ENCODE measurements at places on chromosomes 3 and 15.

GRCh38 chr15:99449514-99449913 lies 116.3 kb upstream of the MEF2A start:
- DNase-seq = no peak

DNA sequence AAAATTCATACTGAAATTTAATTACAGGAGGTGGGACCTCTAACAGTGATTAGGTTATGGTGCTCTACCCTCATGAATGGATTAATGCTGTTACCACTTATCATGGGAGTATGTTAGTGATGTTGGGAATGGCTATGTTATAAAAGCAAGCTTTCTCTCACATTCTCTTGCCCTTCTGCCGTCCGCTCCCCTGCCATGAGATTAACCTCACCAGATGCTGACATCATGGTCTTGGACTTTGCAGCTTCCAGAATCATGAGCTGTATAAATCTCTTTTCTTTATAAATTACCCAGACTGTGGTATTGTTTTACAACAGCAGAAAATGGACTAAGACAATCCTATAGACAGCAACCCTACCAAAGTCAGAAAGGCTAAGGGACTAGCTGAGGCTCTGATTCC lies 884.8 kb downstream of the FHIT start:
- no peak for DNase-seq

DNA sequence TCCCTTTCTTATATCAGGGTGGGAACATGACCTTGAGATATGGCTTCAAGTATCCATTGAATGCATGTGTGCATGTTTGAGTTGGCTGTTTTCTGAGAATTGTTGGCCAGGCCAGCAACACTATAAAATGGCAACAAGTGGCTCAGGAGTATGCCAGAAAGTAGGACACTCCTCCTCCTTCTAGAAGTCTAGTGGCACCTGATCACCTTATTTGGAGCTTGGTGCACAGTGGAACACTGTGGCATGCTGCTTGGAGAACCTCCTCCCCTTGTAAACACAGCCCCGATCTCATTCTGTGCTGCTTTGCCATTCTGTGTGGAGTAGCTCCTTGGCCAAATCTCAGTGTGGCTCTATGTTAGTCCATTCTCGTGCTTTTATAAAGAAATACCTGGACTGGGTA lies 114.8 kb upstream of the NDN start:
- DNase-seq = peak; percentile 60

DNA sequence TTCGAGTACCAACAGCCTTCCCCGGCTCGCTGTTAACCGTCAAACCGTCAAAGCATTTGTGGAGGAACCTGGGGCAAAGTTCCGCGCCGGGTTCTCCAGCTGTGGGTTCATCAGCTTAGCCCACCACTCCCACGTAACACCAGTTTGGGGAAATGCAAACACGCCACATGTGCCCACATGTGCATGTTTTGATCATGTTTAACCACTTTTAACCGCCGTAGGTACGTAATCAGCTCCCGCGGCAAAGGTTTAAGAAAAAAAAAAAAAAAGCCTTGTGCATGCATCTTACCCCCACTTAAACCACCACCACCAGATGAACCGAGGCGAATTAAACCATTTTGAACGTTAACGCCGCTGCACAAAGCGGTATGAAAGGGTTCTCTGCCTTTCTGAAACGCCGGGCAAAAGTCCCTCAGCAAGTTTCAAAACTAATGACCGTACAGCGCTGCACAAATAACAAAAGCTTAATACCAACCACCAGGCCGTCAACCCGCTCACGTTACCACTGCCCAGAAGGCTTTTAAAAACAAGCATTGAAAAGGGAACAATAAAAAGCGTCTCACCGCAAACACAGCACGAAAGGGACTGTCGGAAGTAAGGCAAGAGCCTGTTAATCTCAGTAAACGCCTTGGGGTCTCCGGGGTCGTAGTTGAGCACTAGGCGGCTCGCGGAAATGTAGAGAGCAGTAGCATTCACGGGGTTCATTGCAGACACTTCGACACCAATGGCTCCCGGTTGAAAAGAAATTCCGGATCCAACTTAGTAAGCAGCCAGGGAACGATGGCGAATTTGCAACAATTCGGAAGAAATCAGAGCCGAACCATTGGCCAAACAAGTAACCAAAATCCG lies 1.5 kb downstream of the MSL2 start:
- DNase-seq = no peak

- no peak for DNase-seq
Measured at GRCh38 chr3:152610622-152611021, 224.3 kb upstream of the P2RY1 start.

DNA sequence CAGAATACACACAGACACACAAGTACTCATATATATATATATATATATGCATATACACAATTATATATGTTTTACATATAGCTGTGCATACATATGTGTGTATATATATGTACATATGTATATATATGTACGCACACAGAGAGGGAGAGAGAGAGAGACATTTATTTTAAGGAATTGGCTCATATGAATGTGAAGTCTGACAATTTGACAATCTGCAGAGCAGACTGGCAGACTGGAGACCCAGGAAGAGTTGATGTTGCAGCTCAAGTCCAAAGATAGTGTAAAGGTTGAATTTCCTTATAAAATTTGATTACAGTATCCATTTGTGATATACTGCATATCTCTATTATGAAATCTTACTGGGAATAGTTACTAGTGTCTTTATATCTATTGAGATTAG lies 1330.3 kb upstream of the CADM2 start:
- no peak for DNase-seq

DNA sequence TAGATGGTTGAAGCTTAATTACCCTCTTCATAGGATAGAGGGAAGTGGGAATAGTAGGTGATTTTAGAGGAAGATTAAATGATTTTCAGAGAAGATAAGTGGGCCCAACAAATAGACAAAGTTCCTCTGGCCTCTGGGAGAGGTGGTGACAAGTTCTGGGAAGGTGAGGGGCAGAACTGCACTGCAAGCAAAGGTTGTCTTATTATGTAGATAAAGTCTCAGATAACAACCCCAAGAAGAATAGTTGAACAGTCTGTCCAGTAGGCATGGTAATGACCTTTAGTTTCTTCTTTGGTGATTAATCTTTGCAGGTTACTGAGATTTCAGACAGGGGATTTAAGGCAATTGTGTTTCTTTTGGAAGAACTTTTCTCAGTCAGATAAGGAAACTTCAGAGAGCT lies 439.1 kb downstream of the ROBO2 start:
- DNase-seq = no peak

DNA sequence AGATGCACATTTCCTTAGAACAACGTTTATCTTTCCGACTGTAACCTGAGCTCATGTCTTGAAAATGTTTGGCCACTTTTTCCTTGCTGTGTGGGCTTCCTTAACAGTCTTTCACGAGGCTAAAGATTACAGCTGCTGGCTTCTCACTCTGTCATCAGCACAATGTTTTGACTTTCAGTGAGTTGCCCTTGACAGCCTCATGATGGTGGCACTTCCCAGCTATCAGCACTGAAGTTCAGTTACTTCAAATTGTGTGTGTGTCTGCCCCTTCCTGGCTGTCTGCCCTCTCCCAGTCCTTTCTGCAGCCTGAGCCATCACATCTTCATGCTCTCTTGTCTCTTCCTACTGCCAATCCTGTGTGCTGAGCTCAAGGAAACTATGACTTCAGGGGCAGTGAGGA lies 152.2 kb downstream of the NTRK3 start:
- DNase-seq = no peak
